ENCODE measurements at places on chromosomes 7 and 10.

DNA sequence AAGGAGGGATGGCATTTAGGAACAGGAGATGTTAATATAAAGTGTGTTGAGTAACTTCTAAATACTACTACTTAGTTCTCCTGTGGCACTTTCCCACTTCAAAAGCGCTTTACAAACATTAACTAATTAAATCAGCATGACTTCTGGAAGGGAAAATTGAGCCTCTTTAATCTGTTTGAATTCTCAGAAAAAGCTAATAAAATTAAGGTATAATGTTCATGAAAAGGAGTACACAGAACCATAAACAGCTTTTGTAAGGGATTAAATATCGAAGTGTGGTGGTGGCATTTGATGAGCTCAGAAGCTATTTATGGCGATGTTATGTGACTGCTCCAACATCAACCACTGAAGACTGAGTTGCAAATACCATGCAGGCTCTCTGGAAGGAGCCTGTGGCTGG lies 10.2 kb upstream of the VAX1 start:
- DNase-seq: no peak

- DNase-seq: no peak
These were observed 48.7 kb upstream of the PTPRZ1 start for GRCh38 chr7:121824276-121824675.

DNA sequence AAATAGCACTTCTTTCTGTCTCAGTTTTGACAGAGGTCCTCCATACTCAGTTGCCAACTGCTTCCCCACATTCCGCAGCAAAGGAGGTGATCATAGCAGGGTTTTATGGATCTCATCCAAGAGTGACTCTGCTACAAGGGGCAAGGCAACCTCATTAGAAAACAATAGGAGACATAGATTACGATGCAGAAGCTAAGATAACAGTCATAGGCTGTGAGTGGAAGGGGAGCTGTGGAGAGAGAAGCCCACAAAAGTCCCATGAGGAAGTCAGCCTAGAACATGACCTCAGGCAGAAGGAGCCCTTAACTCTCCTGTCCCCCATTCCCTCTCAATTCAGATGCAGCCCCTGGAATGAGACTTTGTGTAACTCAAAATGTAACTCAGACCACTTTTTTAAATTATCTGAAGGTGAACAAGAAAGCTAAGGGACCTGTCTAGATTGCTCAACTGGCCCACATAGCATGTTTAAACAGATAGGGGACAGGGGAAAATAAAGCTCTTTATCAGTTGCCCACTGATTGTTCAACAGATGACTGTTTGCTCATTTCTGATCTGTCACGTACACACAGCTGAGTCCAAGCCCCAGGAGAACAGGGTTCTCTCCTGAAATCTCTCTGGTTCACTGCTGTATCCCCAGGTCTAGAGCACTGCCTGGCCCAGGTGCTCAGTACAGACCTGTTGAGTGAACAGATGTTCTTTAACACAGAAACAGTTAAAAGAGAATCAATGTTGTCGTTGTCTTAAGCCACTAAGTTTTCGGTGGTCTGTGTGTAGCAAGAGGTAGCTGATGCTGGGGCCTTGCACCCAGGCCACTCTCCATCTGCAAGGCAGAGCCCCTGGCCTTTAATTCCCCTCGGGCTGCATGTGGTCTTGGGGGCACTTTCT lies 1.5 kb upstream of the NCOA4 start:
- no peak for DNase-seq

GRCh38 chr10:5293691-5294550 lies 70.8 kb upstream of the UCN3 start:
- peak; percentile 35 for DNase-seq

- DNase-seq: no peak
These were observed 92.8 kb downstream of the ZRANB1 start for GRCh38 chr10:125034675-125035074.

DNA sequence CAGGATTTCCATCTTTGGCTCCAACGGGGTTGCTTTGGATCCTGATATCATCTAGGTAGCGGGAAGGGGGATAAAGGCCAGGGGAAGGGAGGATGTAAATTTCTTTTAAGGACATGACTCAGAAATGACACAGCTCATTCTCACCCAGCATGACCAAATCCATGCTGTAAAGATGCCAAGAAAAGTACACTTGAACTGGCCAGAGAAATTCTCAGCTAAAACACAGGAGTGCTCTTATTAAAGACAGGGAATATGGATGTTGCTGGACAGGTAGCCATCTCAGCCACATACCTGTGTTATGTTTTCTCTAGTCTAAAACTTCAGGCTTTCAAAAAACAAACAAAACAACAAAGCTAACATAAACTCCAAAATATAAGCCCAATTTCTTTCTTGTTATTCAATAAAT lies 68.3 kb downstream of the NAMPT start:
- DNase-seq: no peak
